ENCODE measurements at places on chromosomes 5 and 9. TPM values are rescaled to one million over a fixed set of nuclear protein-coding genes. Genes with fewer than 3 reads are reported as not detected.

ATP10B gene
- total RNA-seq, result 0.03 TPM

C5orf15 gene
- 84.6 TPM for total RNA-seq

LCN2 gene
- total RNA-seq, result not detected

CCNO gene
- total RNA-seq, result 1.1 TPM

EPB41L4B gene
- 0.39 TPM for total RNA-seq

SLC25A46 gene
- 92.3 TPM for total RNA-seq

PCDHB12 gene
- 0.46 TPM for total RNA-seq

SLC36A2 gene
- total RNA-seq, result not detected

RAB3C gene
- not detected for total RNA-seq

GPR150 gene
- 0.40 TPM for total RNA-seq

PCDHB4 gene
- total RNA-seq, result 0.20 TPM

GARNL3 gene
- total RNA-seq, result 6.2 TPM

CEP78 gene
- total RNA-seq, result 10.7 TPM

SLC2A6 gene
- total RNA-seq, result 19.7 TPM

FOXD4L4 gene
- 0.20 TPM for total RNA-seq

ADGRD2 gene
- total RNA-seq, result not detected

SPATA31A3 gene
- total RNA-seq, result not detected

NOP16 gene
- 10.4 TPM for total RNA-seq

ECSCR gene
- 2.2 TPM for total RNA-seq

BTNL8 gene
- total RNA-seq, result not detected

BTNL3 gene
- total RNA-seq, result not detected

WHRN gene
- 1.6 TPM for total RNA-seq

ADAMTS12 gene
- 49.7 TPM for total RNA-seq

CKMT2 gene
- total RNA-seq, result 15.1 TPM

IFNB1 gene
- not detected for total RNA-seq

DOCK8 gene
- 0.26 TPM for total RNA-seq

DND1 gene
- total RNA-seq, result 0.13 TPM

GLRA1 gene
- total RNA-seq, result not detected

NUTM2F gene
- not detected for total RNA-seq

PCDHGB5 gene
- total RNA-seq, result 34.3 TPM
